GM23248 (cell line): ENCODE measurements at places on chromosomes 5 and 9. TPM values are rescaled to one million over a fixed set of nuclear protein-coding genes. Genes with fewer than 3 reads are reported as not detected.
A peak's percentile ranks its signal among the peaks of the same experiment; 100 is the strongest.

The FEM1C gene
- 16.5 and 18.3 TPM in 2 replicates for total RNA-seq

The PRRX2 gene
- total RNA-seq = 145 and 169 TPM in 2 replicates

The TPRN gene
- total RNA-seq = 7.8 and 14.3 TPM in 2 replicates

The ERAP2 gene
- 0.38 and 1.8 TPM in 2 replicates for total RNA-seq

GRCh38 chr5:176844706-176845391 is 34.5 kb downstream of the UNC5A start:
- DNase-seq = peak; percentile 71

DNA sequence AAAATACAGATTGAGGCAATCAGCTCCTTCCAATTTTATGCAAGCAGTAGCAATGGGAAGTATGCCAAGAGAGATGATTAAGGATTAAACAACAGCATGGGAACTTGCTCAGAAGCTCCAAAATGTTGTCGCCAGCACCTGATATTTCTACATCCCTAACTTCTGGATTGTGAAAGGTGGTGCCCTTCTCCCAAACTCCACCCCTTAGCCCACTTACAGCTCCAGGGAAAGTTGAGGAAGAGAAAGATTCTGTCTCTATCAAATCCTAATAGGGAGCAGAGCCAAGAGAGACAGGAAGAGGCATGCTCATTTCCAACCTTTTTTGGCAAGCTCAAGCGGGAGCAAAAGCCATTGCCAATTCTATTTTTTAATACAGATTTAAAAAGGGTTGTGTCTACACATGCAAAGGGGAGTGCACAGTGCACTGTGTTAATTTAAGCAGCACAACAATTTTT is 92.4 kb upstream of the NR3C1 start:
- DNase-seq = peak; percentile 90

DNA sequence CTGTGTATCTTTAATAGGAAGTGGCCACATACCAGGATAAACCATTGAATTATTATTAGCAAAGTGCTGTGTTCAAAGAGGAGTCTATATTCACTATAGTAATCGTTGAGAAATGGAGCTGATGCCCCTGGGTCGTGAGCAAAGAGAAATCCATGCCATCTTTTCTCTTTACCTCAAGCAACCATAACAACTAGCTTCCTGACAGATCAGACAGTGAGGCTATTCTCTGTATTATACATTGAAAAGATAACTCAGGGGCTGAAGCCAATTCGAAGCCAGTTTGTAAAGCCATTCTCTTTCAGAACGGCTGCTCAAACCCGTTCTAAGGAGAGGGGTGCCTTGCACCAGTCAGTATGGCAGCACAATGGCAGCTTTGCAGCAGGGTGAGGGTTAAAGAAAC is 680.6 kb downstream of the SEMA5A start:
- no peak for DNase-seq

DNA sequence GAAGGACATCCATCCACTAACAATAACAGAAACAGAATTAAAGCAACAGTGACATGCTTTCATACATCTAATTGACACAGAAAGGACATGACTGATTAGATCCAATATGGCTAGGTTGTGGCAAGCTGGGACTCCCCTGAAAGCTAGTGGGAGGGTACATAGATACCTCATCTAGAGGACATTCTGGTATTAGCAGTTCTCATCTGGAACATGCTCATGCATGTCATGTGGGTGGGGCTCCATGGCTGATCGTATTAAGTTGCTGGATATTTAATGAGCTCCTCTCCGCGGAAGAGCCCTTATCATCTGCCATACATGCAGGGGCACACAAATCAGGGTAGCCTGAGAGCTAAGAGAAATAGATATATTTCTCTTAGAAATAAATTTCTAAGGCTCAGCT is 358.9 kb downstream of the ICE1 start:
- DNase-seq = no peak

GRCh38 chr9:114488398-114489129 is 16.7 kb downstream of the WHRN start:
- no peak for DNase-seq

DNA sequence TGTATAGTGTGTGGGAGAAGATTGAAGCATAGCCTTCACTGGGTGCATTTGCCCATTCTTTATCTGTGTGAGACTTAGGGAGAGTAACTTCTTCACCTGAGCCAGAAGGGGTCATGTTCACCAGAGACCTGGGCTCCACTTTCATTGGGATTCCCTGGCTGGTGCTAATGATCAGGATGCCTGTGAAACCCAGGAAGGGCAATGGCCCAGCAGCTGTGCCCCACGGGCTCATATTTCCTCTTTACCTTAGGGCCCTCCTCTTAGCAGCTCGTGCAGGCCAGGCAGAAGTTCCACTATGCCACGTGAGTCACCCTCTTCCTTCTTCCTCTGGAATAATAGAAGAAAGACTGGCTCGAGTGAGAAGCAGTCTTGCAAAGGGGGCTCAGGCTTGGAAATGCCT is 5.0 kb downstream of the PPARGC1B start:
- no peak for DNase-seq

DNA sequence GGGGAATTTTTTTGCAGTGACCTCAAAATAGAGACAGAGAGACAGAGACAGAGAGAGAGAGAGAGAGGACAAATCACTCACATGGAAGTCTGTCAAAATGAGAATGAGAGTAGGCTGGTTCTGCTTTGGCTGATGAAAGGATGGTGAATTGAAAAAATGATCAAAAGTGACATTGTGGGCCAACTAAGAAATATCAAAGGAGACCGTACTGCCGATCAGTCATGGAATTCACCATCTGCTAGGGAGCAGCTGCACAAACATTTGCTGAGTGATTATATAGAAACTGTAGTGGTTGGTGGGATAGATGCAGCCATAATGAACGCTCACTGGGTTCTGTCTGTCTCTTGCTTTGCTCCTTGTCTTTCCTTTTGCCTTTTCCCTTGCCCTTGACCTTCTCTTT is 476.6 kb upstream of the SGCD start:
- no peak for DNase-seq

DNA sequence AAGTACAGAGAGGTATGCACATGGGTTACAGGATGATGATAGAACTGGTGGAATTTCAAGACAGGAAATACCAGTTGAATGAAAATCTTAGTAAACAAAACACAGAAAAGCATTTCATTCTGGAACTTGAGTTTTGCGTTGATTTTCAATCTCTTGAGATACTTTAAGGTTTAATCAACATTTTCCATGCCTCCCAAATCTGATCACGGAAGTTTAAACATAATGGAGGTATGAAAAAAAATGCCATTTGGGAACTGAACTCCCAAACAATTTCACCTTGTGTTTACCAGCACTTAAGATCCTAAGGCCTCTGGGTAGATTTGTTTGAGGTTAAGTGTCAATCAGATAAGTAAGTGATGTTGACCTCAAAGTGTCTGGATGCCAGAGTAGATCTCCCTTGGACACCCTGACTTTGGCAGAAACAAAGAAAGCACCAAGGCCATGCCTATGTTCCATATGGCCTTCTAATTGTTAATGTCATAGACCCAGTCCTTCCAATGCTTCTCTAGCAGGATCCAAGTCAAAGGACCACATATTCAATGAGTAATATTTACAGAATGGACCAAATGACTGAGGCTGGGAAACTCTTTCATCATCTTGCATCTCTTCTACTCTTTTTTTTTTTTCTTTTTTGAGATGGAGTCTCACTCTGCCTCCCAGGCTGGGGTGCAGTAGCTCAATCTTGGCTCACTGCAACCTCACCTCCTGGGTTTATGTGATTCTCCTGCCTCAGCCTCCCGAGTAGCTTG is 216.9 kb downstream of the ARRDC3 start:
- peak; percentile 78 for DNase-seq

DNA sequence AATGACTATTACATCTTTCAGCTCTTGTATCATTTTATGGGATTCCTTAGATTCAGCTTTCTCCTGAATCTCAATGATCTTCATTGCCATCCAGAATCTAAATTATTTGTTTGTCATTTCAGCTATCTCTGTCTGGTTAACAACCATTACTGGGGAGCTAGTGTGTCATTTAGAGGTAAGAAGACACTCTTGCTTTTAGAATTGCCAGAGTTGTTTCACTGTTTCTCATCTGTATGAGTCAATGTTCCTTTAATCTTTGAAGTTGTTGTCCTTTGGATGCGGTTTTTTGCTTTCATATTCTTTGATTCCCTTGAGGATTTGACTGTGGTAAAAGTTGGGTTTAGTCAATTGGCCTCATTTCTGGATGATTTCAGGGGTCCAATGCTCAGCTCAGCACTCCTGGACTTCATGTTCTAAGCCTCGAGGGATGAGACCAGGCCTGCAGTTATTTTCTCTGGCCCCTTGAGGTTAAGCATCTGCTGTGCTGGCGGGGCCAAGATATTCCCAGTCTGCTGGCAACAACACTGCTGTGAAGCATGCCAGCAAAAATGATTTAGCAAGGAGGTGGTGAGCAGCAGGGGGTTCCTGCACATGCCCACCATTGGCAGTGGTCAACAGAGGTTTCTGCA is 102.4 kb upstream of the PCSK5 start:
- peak; percentile 16 for DNase-seq

- DNase-seq = no peak
Observed at GRCh38 chr5:55829956-55830355, 21.2 kb upstream of the IL31RA start.

- DNase-seq = no peak
Observed at GRCh38 chr5:168334280-168334679, 42.8 kb downstream of the WWC1 start.

DNA sequence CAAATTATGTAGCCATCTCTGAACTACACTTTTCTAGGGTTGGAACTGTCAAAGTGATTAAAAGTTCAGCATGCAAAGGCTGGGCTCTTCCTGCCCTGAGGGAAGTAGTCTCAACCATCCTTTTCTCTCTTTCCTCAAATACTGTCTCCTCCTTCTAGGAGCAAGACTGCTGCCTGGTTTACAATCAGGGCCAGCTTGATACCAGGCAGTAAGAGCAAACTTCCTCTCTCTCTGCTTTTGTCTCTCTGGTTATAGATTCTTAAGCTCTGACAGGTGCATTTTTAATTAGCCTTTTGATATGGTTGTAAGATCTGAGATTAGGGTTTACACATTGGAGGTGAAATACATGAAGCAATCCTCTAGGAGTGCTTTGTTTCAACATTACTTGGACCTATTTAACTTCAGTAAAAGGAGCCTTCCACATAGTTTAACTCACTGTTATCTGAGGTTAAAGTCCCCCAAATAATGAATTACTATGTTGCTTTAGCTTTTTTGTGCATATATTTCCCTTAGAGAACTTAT is 436.1 kb downstream of the SPATA31D1 start:
- no peak for DNase-seq

DNA sequence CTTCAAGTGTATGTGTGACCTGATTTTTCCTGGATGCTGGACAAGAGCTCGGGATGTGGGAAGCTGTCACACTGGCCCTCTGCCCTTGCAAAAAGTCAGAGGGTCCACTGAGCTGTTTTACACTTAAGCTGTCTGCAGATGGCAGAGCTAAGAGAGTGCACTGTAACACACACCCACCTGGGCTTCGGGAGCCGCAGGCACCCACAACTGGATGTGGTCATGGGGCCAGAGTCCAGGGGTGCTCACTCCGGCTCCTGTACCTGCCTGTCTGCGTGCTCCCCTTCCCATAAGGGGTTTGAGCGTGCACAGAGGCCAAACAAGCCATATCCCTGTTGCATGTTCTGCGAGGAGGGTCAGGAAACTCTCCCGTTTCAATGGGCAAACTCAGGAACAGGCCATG is 82.5 kb downstream of the LRRC70 start:
- no peak for DNase-seq

DNA sequence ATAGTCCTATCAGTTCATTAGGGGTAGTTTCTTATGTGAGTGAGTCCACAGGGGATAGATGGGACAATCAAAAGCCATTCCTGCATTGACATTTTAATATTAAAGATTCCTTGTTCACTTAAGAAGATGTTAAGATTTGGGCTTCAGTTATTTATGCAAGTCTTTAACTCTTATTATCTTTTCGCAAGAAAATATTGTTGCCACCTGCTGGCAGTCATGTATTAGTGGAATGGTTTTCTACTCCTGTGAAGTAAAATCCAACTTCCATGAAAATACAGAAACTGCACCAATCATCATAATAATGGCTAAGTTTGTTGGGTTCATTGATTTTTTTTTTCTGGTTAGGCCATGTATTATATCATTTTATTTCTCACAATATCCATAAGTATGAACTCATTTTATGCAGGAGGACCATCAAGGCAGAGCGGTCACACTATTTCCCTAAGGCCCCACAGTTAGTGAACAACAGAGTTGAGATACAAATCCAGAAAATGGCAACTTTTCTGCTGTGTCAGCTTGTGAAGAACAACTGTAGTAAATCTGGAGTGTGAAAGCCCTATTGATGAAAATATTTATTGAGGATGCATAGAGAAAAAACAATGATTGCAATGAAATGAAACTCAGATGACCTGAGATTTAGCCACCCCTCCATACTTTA is 88.5 kb upstream of the TXNDC8 start:
- DNase-seq = peak; percentile 53
